Body of pancreas (tissue), 4 donors: ENCODE measurements at places on chromosomes 7 and 10.

- no peak for DNase-seq
- H3K27ac ChIP-seq, result no peak overlapping the region
- no peaks in the 10 kb centered on the region for H3K4me1 ChIP-seq
- no peaks in the 10 kb centered on the region for H3K27me3 ChIP-seq
- H3K4me3 ChIP-seq, result no peak overlapping the region
- H3K36me3 ChIP-seq, result no peaks in the 10 kb centered on the region
Observed at GRCh38 chr10:86798611-86799010, 42.2 kb downstream of the BMPR1A start.

- no peaks in the 10 kb centered on the region for H3K27me3 ChIP-seq
- no peak overlapping the region for H3K4me3 ChIP-seq
- no peak for DNase-seq
- no peaks in the 10 kb centered on the region for H3K36me3 ChIP-seq
- peak overlapping the region; percentile 28 for H3K27ac ChIP-seq
Observed at GRCh38 chr7:98116656-98117461, 10.2 kb downstream of the LMTK2 start.

DNA sequence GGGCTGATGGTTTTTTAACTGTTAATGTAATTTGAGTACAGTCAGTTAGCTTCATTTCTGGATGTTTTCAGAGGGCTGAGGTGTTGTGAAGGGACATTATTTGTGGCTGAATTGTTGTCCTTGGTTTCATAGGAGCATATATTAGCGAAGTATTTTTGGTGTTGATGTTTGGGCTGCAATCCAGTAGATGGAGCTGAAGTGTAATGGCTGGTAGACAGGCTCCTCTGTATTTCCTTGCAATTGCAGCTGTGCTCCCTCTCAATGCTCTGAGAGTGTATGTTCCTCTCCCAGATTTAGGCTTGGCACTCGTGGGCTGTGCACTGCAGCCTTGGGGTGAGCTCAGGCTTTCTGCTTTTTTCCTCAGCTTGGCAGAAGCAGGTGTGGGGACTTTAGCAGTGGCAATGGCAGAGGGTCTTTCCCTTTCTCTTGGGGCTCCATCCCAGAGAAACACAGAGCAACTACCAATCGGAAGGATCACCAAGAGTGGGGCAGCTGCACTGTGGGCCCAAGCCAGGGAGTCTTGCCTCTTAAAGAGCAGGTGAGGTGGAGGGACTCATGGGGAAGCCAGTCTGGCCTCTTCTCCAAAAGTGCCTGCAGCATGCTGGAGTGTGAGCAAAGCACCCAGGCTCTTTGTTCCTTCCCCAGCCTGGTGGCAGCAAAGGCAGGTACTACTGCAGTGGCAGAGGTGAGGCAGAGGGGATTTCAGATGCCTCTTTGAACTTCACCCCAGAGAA, 544.4 kb downstream of the SH2D4B start:
- no peak for DNase-seq
- H3K27ac ChIP-seq, result no peak overlapping the region
- no peaks in the 10 kb centered on the region for H3K36me3 ChIP-seq
- H3K4me3 ChIP-seq, result no peak overlapping the region
- no peaks in the 10 kb centered on the region for H3K27me3 ChIP-seq

DNA sequence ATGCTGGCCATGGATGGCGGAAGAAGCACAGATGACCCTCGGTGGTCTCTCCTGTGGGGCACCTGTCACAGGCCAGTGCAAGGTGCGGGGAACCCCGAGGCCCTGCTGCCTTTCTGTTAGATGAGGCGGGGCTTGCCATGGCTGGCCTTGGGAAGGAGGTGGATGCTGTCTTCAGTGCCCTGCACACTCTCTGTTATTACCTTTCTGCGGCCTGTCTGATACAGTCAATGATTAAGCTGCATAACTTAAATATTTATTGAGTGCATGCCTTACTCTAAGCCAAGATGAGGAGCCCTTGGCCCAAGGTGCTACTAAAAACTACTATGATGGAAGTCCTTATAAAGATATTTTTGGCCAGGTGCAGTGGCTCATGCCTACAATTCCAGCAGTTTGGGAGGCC, 36.7 kb upstream of the MNX1 start:
- no peaks in the 10 kb centered on the region for H3K36me3 ChIP-seq
- no peak for DNase-seq
- no peaks in the 10 kb centered on the region for H3K27me3 ChIP-seq
- H3K4me1 ChIP-seq, result peaks cover 27% of the 10 kb centered on the region

- DNase-seq, result no peak
- no peak overlapping the region for H3K27ac ChIP-seq
- H3K36me3 ChIP-seq, result no peaks in the 10 kb centered on the region
- peaks cover 9% of the 10 kb centered on the region for H3K4me1 ChIP-seq
Observed at GRCh38 chr10:84494849-84495180, 166.4 kb downstream of the CCSER2 start.
